Sigmoid colon (tissue), 7 donors: ENCODE measurements at places on chromosomes 7 and 10. TPM values are rescaled to one million over a fixed set of nuclear protein-coding genes. Genes with fewer than 3 reads are reported as not detected.

Gene AKR1C8
- total RNA-seq, result not detected

Gene CALML5
- not detected for total RNA-seq

Gene OR2A12
- not detected for total RNA-seq

Gene SGCE
- 135 TPM for total RNA-seq

Gene MIOS
- total RNA-seq, result 20.8 TPM

Gene SYT15
- total RNA-seq, result 0.99 TPM

Gene ZNF365
- 0.82 TPM for total RNA-seq

Gene NPSR1
- not detected for total RNA-seq

Gene TSPAN15
- 62.0 TPM for total RNA-seq

Gene RAB19
- total RNA-seq, result not detected

Gene WBP1L
- 139 TPM for total RNA-seq

Gene ZNF488
- total RNA-seq, result not detected

Gene PON3
- 1.6 TPM for total RNA-seq

Gene SRRM3
- total RNA-seq, result 1.6 TPM

Gene PHKG1
- 3.2 TPM for total RNA-seq

Gene RAPGEF5
- 10.3 TPM for total RNA-seq

Gene RET
- 3.9 TPM for total RNA-seq

Gene H2BK1
- total RNA-seq, result not detected

Gene TACC2
- total RNA-seq, result 64.2 TPM

Gene PLEKHS1
- total RNA-seq, result not detected

Gene SFRP4
- total RNA-seq, result 1.4 TPM

Gene DDIT4
- total RNA-seq, result 202 TPM

Gene SUN1
- total RNA-seq, result 125 TPM

Gene DIP2C
- total RNA-seq, result 50.0 TPM

Gene HMX2
- total RNA-seq, result 0.27 TPM

Gene CYP3A7
- total RNA-seq, result not detected

Gene PIK3CG
- 6.4 TPM for total RNA-seq

Gene CPVL
- total RNA-seq, result 6.6 TPM
